Fibroblast of the aortic adventitia (primary cell): ENCODE measurements at places on chromosomes 4 and X. TPM values are rescaled to one million over a fixed set of nuclear protein-coding genes. Genes with fewer than 3 reads are reported as not detected.

Gene BGN
- 12.3 and 133 TPM in 2 replicates for total RNA-seq

Gene SLC7A11
- 21.8 and 118 TPM in 2 replicates for total RNA-seq

Gene CYP2U1
- 17.3 and 29.3 TPM in 2 replicates for total RNA-seq

Gene SEC24B
- 13.5 and 29.6 TPM in 2 replicates for total RNA-seq

Gene VCX
- total RNA-seq = not detected in 2 replicates

Gene MAGEA2
- total RNA-seq = not detected in 2 replicates

Gene NLGN3
- 1.5 and 4.2 TPM in 2 replicates for total RNA-seq

Gene UVSSA
- 8.7 and 32.2 TPM in 2 replicates for total RNA-seq

Gene TEX13B
- total RNA-seq = not detected in 2 replicates

Gene WDR19
- 46.2 and 210 TPM in 2 replicates for total RNA-seq

Gene HOPX
- total RNA-seq = 0.36 TPM in 1 of 2 replicates, not detected in the other

GRCh38 chr4:79695848-79696247 lies 287.8 kb upstream of the GK2 start:
- no peak for DNase-seq

GRCh38 chr4:66562276-66562806 lies 892.1 kb upstream of the EPHA5 start:
- peak; percentile 89 for DNase-seq

- no peak for DNase-seq
Observed at GRCh38 chr4:38140643-38141203, 180.5 kb downstream of the PTTG2 start.

GRCh38 chr4:997375-998071 lies 4.3 kb upstream of the SLC26A1 start:
- DNase-seq = no peak

GRCh38 chrX:107894038-107894437 lies 68.4 kb downstream of the MID2 start:
- peak; percentile 51 for DNase-seq

DNA sequence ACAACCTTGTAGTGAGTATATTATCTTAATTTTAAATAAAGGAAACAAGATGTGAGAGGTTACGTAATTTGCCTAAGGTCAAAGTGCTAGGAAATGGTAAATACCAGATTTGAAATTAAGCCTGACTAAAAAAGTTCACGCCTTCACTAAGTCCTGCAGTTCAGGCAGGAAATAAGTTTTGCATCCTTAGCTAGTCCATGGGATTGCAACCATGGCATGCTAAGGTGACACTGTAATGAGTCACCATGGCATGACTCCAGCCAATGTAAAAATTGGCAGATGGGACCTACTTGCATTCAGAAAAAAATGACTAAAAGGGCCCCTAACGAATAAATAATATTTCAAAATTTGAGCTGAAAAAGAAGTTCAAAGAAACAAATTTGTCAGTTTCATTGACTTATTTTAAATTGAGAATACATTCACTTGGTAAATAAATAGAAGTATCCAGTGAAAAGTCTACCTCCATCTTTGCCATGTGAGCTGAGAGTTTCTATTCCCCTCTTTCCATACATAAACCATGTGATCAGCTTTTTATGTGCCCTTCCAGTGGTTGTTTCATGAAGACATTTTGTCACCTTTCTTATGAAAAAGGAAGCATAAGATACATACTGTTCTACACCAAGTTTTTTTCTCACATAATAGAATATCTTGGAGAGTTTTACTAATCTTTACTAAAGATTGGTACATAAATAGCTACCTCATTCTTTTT lies 72.4 kb downstream of the ANKRD50 start:
- DNase-seq = peak; percentile 90

DNA sequence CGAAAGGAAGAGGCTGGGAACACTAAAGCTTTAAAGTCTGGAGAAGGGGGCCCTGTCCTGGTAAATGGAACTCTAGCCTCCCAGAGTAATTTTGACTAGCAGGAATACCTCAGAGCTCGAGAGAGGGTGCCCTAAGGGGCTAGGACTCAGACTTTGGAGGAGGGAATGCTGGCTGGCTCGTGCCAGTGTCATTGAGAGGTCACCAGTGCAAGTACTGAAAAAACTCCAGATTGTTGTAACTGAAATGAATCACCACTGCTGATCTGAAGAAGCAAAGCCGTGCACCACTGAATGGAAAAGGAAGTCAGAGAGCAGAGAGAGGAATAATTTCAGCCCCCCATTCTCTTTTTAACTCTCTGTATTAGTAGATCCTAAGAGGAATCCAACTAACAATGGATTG lies 690.2 kb downstream of the FAT4 start:
- peak; percentile 41 for DNase-seq

GRCh38 chr4:129144755-129145206 lies 48.8 kb downstream of the C4orf33 start:
- no peak for DNase-seq

DNA sequence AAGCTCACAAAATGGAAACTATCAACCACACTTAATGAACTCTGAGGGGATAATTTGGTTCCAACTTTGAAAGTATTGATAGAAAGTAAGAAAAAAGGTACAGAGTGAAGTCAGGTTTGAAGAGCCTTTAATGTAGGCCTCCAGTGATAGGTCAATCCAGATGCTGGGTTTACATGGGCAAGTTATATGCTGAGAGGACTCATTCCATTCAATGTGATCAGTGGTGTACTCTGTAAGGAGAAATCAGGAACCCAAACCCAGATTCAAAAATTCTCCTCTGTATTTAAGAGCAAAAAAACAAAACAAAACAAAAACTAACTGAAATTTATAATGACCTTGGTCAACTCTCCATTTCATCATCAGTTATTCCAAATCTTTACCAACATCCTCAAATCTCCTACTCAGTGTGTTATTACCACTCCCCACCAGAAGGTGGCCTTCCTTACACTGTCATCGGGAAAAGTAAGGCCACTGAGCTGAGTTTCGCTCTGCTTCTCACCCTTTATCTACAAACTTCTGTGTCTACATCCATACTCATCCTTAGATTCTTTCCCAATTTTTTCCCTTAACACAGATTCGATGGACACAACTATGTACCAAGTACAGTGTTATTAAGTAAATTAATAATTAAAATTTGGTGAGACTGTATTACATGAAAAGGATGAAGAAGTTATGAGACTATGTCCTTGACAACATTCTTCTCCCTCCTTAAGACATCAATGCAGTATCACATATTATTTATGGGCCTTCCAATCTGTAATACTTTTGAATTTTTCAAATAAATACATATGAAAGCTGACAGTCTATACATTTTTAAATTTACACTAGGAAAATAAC lies 88.3 kb downstream of the ZAR1 start:
- DNase-seq = peak; percentile 87

DNA sequence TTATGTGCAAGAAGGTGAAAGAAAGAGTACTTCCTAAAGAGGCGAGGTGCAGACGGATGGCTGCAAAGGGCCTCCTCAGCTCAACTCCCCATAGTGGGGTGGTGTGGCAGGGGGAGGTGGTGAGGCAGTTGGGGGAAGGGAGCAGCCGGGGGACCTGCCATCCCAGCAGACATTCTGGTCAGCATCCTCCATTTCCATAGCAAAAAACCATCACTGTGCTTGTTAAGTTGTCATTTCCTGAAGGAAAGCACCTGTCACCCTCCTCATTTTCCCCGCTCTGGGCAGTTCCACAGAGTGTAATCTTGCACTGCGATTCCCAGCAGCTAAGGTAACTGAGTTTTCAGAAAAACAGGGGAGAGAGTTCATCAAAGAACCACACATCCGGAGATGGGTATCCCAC lies 51.5 kb downstream of the TSPAN5 start:
- no peak for DNase-seq

DNA sequence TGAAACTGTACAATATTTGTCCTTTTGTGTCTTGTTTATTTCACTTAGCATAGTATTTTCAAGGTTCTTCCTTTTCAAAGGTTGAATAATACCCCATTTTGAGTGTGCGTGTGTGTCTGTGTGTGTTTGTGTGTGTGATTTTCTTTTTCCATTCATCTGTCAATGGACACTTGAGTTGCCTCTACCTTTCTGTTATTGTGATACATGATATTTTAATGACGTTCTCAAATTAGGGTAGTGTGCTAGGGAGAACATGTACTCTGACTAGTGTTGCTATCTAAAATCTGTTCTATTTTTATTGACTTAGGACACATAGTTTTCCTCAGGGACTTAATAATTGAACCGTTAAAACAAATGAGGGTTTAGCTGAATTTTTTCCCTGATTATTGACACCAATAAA lies 9.9 kb downstream of the MMRN1 start:
- DNase-seq = no peak

DNA sequence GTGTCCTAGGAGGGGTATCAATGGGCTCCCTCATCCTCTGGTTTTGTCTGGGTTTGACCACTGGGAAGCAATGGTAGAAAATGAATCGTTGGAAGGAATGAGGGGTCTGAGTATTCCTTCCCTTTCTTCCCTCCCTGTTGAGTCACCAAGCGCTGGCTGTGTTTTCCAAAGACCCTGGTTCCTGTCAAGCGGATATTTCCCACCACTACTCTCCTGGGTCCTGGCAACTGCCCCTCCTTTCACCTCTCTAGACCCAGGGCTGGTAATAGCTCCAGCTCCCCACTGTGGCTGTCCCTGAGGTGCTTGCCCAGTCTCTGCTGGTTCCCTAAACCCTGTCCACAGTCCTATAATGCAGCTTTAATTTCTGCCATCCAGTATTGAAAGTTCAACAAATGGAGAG lies 22.2 kb downstream of the SMIM43 start:
- DNase-seq = no peak

- no peak for DNase-seq
Observed at GRCh38 chr4:17497890-17498523, 13.9 kb downstream of the QDPR start.

GRCh38 chr4:103422467-103423219 lies 224.5 kb upstream of the CENPE start:
- no peak for DNase-seq

DNA sequence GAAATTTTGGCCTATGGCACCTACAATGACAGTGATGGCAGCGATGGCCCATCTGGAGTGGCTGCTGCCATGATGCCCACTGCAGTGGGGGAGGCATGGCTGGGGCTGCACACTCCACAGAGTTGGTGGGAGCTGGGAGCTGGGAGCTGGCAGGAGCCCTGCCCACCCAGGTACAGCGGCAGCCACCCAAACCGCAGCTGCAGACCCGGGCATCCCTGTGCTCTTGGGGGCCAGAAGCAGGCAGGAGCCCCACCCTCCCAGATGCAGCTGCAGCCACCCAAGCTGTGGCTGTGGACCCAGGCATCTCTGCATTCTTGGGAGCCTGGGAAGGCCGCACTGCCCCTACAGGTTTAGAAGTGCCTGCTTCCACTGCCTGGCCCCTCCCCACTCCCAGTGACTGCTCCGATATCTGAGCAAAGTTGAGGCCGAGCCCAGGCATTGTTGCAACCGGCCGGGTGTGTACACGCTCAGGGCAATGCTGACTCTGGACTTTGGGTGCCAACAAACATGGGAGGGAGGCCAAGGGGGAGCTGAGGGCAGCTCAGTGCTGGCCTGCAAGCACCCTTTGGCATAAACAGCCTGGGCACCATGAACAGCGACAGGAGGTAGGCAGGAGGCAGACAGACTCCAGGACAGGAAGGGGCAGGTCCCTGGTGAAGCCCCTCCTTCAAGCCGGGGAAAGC lies 82.8 kb downstream of the PPP4R3C start:
- DNase-seq = no peak

DNA sequence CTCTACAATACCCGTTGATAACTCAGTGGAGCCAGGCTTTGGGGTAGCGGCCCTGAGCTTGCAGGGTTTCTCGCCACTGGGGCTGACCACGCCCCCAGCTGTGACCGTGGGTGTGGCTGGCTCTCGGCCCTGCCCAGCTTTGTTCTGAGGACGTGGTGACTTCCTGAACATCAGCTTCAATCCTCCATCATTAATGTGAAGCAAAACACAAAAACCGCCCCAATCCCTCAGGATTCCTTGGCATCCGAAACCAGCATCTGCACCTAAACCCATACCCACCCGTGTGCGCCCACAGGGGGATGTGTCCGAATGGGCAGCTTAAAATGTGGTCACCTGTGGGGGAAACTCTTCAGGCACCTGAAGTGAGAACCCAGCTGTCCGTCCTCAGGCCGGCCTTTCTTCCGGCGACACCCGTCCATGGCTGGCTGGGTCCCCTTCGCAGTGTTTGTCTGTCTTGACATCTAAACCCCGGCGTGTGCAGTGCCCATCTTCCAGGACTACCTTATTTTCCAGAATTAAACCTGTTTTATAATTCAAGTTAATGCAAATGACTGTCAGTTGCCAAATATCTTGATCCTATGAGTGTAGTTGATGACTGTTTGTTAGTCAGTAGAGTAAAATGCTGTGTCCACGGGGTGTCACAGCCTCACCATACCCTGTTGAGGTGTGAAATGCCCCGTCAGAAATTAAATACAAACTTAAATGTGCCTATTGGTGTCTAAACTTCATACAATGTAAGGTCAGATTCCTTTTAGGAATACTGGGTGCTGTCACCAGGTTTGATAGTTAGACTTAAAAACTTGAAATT lies 27.3 kb downstream of the NELFA start:
- no peak for DNase-seq

DNA sequence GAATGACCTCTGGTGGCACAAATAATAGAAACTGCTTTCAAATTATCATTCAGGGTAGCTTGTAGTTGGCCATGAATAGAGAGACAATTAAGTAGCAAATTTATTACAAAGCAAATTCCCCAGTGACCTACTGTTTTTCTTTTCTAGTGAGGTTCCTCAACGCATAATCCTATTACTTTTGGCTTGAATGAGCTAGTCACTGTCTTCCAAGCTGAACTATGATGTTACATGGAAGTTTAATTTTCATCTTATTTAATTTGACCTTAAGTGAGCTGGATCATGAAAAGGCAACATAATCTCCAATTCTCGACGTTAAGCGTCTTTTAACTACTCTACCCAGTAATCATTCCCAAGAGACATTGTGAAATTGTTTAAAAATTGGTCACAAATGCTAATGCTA lies 347.4 kb upstream of the MAGEB2 start:
- DNase-seq = no peak

- DNase-seq = no peak
Observed at GRCh38 chrX:31743004-31743403, 671.2 kb upstream of the FTHL17 start.

DNA sequence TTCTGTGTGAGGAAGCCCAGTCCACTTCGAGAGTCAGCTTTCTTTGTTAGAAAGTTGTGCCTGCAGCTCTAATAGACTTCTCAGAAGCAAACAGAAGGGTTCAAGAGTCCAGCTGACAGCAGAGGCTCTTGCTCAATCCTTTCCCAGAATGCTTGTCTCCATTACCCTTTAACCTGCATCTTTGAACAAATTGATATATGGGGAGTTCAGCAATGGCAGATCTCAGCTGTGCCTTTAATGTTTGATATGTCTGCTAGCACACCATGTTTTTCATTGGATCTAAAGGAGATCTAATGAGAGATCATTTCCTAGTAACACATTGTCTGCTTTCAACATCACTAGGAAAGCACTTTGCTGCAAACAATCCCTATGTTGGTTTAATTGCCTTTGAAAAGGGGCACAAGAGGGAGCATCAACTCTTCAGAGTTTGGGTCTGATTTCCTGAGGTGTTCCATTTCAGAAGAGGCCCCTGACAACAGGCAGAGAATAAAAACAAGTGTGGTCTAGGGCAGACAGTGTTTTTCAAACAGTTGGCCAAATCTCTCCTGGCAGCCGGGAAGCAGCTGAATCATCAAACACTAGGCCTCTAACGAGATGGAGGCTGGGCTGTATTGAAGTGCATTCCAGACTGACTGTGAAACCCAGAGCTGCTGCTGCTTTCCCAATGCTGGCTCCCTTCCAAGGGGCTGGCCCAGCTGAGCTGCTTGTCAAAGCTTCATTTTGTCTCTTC lies 55.5 kb downstream of the LUZP4 start:
- peak; percentile 97 for DNase-seq
